Lung (tissue), 17 donors: ENCODE measurements at places on chromosomes 7 and 10. TPM values are rescaled to one million over a fixed set of nuclear protein-coding genes. Genes with fewer than 3 reads are reported as not detected.
A peak's percentile ranks its signal among the peaks of the same experiment; 100 is the strongest.

ABCB1 gene
- 4.9 TPM for total RNA-seq

OR2A7 gene
- total RNA-seq: 6.5 TPM

LYZL1 gene
- total RNA-seq: not detected

MYL10 gene
- not detected for total RNA-seq

- DNase-seq: peak; percentile 81
- no peaks in the 10 kb centered on the region for H3K4me1 ChIP-seq
- H3K36me3 ChIP-seq: peaks cover 26% of the 10 kb centered on the region
- H3K4me3 ChIP-seq: no peak overlapping the region
- H3K27me3 ChIP-seq: no peaks in the 10 kb centered on the region
- H3K27ac ChIP-seq: peak overlapping the region; percentile 8
These were observed 43.3 kb upstream of the NFKB2 start for GRCh38 chr10:102352066-102352715.

GRCh38 chr7:139869886-139870285 lies 40.8 kb downstream of the TBXAS1 start:
- peaks cover 7% of the 10 kb centered on the region for H3K4me1 ChIP-seq
- no peak overlapping the region for H3K4me3 ChIP-seq
- no peaks in the 10 kb centered on the region for H3K36me3 ChIP-seq
- DNase-seq: no peak

DNA sequence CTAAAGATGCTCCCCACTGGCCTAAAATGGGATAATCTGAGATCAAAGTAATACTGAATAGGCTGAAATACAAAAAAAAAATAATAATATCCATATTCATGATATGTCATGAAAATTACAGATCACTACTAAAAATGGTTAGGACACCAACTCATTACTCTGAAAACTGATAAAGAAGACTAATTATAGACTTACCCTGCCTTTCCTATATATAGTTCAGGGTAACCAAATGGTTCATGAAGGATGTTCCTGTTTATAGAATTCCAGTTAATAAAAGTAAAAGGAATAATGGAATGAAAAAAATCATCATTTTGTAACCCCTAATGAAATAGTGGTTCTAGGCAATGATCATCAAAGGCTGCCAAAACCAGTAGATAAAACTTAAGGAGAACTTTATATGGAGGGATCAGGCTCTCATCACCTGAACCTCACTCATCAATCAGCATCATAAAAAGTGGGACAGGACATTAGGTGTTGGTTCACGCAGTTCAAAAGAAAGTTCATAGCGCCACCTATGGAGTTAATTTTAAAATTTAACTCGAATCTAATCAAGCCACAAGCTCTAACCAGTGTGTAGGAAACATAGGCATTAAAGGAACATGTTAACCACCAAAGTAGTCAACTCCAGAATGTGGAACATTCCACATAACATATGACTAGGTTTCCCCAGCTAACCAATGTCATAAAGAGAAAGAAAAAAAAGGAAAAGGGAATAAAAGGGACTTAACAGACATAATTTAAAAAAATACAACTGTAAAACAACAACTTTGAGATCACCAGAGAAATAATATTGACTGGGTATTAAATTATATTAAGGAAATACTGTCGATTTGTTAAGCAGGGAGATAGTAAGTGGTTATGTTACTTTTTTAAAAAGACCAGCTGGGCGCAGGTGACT lies 35.7 kb downstream of the P4HA1 start:
- no peaks in the 10 kb centered on the region for H3K27me3 ChIP-seq
- no peaks in the 10 kb centered on the region for H3K4me1 ChIP-seq
- peak; percentile 24 for DNase-seq
- H3K36me3 ChIP-seq: peaks cover 6% of the 10 kb centered on the region

- H3K27ac ChIP-seq: no peak overlapping the region
- no peaks in the 10 kb centered on the region for H3K36me3 ChIP-seq
- DNase-seq: no peak
- no peaks in the 10 kb centered on the region for H3K27me3 ChIP-seq
- peaks cover 3% of the 10 kb centered on the region for H3K4me1 ChIP-seq
These were observed 10.3 kb downstream of the SLK start for GRCh38 chr10:103977204-103977603.

DNA sequence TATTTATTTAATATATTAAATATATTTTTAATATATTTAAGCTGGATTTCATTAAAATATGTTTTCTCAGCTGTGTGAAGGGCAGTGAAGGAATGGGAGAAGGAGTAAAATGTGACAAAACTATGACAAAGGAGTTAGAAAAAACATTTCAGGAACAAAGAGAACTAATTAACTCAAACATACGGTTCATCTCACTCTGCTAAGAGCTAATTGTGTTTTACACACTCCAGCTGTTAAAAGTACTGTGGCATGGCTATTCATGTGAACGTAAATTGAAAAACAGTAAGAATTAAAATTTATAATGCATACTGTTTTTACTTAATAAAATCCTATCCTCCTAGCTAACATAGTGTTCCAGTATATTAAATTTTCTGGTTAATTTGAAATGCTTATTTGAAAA lies 262.5 kb upstream of the GNAI1 start:
- no peak overlapping the region for H3K27ac ChIP-seq
- no peaks in the 10 kb centered on the region for H3K4me1 ChIP-seq
- H3K4me3 ChIP-seq: no peak overlapping the region
- DNase-seq: no peak
- no peaks in the 10 kb centered on the region for H3K27me3 ChIP-seq

- H3K4me3 ChIP-seq: no peak overlapping the region
- no peaks in the 10 kb centered on the region for H3K36me3 ChIP-seq
- no peaks in the 10 kb centered on the region for H3K27me3 ChIP-seq
- peaks cover 6% of the 10 kb centered on the region for H3K4me1 ChIP-seq
- no peak for DNase-seq
These were observed 38.1 kb upstream of the ANTXRL start for GRCh38 chr10:46248651-46249146.
